ENCODE measurements at places on chromosomes 4 and X.

DNA sequence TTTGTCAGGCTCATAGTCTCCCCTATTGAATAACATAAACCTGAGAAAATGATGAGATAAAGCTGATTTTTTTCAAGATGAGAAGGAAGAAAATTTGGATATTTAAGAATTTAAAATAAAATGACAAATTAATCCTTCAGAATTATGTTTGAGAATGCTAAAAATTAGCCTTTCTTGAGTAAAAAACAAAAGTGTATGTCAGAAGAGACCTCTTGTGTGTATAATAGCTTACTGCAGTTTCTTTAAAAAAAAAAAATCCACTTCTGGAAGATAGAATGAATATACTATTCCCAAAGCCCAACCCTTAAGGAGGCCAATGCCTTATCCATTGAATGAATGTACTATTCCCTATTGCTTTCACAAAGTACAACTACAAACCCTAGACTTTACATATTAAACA lies 281.8 kb downstream of the RAPGEF2 start:
- DNase-seq = no peak

DNA sequence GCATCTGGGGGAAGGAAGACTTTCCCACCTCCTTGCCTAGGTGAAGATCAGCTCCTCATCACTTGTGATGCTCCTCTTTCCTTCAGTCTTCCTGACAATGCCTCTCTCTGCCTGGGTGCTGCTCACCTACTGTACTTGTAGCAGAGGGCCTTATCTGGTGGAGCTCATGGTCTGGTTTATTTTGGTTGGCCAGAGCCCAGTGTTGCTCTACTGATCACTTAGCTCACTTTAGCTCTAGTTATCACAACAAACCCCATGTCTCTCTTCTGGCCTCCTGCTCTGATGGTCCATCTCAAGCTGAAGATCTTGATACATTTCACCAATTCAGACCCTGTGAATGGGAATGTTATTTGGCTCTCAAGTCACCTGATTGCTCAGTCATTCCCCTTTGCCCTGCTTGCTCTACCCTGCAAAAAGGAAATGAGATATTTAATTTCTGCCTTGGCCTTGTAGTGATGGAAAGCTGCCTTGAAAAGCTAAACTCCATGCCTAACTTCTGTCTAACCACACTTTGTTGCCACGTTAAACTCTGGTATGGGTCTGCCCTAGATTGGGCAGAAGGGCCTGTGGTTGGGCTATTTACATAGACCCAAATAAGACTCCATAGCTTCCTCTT lies 30.3 kb upstream of the ADH1C start:
- DNase-seq = no peak

GRCh38 chr4:185219551-185220344 lies 10.3 kb downstream of the SNX25 start:
- no peak for DNase-seq

DNA sequence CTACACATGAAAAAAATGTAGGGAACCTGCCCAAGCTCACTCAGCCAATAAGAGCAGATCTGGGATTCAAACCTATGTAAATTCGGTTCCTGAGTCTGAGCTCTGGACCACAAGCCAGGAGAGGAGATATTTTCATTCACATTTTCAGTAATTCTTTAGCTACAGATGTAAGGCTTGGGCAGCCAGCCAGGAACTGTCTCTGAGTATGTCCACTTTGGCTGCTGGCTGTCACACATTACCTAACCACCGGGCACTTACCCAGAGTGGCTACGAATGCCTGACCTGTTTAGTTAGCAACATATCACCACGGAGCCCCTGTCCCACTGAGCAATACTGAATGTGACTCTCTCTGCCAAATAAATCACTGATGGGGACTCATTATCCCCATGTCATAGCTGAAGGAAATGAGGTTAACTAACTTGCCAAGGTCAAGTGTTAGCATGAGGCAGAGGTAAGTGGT lies 15.3 kb downstream of the USP46 start:
- DNase-seq = no peak

- no peak for DNase-seq
Measured at GRCh38 chrX:34656467-34656841, 631 bp downstream of the TMEM47 start.

DNA sequence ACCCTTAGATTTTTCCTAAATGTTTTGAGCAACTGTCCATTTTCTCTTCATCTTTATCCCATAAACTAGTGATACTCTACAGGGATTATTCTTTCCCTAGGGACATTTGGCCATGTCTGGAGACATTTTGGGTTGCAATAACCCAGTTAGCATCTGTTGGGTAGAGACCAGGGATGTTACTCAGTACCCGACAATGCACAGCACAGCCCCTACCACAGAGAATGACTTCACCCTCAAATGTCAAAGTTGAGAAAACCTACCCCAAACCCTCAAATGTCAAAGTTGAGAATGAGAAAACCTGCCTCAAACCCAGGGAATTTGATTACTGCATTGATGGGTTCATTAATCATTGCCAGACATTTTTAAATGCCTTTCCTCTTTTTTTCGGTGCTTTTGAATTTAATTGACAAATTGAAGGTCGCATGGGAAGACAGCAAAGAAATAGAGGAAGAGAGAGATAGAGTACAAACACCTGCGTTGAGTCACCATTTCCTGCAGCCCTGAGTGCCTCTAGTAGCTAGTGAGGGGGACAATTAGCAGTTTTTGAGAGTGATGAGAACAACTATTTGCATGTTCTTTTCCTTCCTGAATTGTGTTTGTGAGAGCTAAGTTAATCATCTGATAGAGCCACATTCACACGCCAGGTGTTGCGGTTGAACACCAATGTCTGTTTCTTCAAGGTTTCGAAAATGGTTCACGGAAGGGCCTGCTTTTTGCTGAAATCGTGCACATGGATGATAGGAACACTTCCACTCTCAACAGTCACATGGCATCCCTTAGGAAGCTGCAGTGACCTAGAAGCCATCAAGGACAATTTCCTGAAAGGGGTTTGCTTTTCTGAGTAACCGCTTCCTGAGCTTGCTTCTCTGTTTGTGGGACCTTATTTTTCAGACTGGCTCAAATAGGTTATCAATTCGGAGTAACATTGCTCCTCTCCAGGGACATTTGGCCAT lies 203.9 kb upstream of the VCX3A start:
- no peak for DNase-seq

DNA sequence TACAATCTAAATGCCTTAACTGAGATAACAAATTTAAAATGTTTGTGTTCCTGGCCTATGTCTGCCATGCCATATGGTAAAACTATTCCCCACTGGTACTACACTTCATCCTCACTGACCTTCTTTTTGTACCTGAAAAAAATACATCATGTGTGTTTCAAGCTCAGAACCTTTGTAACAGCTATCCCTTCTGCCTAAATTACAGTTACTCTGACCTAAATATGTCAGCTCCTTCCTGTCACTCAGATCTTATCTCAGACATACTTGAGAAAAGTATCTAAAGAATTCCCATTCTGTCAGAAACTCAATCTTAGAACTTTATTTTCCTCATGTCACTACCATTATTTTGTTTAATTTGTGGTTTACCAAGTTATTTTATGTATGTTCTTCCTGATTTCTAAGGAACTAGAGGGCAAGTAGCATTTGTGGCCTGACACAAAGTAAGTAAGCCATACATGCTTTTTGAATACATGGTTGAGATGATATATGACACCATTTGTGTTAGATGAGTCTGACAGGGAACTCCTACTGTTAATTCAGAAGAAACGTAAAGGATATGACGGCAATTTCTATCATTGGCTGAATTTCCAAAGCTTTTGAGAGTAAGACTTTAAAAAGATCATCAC lies 456.5 kb upstream of the NDST3 start:
- DNase-seq = no peak

DNA sequence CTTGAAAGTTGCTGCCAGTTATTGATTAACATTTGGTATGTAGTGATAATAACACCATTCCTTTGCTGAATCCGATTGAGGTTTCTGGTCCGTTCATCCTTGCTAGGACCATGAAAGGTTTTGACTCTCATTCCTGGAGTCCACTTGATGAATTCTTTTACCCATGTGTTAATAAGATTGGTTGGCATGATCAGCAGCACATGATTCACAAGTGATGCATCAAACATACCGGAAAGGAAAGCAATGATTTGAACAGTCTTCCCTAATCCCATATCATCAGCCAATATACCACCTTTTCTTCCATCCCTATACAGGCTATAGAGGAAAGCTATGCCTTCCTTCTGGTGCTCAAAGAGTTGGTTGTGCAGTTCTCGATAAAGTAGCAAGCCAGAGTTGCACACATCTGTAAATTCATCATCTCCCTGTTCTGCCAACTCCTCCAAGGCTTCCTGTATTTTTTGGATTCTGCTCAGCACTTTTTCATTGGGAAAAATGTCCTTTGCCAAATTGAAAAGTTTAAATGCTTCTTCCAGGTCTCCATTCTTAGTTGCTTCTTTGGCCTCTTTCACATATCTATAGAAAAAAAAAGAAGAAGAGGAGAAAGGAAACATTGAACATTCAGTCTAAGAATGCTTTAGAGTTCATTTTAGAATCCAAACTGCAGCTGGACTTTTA lies 26.7 kb downstream of the PIN4 start:
- DNase-seq = no peak

GRCh38 chrX:151985955-151986354 lies 11.5 kb upstream of the GABRE start:
- no peak for DNase-seq

DNA sequence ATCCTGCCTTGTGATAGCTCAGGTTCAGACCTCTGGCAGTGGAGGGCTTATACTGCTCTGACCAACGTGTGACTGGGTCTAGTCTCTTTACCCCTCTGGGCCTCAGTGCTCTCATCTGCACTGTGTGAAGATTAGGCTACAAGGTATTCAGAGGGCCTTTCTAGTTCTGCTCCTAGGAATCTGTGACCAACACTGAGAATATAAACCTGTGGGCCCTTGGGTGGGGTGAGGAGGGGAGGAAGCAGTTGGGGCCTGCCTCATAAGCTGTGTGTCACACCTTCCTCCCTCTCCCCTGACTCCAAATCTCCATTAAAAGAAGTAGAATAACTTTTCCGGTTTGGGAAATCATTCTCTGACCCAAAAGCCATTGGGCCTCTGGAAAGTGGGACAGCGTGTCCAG lies 66.3 kb upstream of the MSN start:
- no peak for DNase-seq

- DNase-seq = peak; percentile 4
Measured at GRCh38 chrX:55488593-55489313, 895 bp downstream of the USP51 start.

GRCh38 chr4:153555730-153556434 lies 89.7 kb downstream of the TMEM131L start:
- no peak for DNase-seq
